Cortex of kidney (tissue), 1 donor: ENCODE measurements at places on chromosomes 2 and 18.

DNA sequence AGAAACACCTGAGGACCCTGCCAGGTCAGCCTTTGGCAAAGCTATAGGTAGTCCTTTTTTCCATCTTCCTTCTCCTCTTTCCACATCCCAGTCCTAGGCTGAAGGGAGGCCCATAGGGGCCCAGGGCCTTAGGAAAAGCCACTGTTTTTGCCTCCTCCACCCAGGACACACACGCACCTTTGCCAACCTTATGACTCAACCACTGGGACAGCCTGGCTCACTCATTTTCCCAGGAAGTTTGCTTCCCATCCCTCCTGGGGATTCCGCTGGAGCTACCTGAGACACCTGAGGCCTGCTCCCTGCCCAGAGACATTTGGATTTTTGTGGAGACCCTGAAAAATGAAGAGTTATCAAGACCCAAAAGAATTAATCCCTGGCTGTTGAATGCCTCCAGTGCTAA, 273.4 kb upstream of the SIX2 start:
- DNase-seq: no peak

- DNase-seq: no peak
Observed at GRCh38 chr2:71834796-71835195, 312.9 kb downstream of the CYP26B1 start.

DNA sequence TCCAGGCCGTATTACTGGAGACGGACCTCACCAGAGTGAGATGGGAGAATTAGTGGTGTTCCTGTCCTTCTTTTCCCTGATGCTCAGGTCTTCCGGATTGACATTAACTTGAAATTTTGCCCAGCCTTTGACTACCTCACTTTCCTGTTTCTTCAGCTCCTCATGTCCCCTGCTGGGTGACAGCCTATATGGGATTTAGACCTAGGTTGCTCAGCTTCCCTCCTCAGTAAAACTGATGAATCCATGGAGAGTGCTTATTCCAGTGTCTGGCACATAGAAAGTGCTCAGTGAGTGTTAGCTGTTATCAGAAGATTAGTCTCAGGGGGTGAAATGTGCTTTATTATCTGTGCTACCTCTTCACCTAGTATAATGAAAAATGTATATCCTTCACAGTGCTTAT, 30.0 kb downstream of the CRIM1 start:
- no peak for DNase-seq

GRCh38 chr18:74796841-74797576, 199.3 kb downstream of the ZNF407 start:
- DNase-seq: no peak

DNA sequence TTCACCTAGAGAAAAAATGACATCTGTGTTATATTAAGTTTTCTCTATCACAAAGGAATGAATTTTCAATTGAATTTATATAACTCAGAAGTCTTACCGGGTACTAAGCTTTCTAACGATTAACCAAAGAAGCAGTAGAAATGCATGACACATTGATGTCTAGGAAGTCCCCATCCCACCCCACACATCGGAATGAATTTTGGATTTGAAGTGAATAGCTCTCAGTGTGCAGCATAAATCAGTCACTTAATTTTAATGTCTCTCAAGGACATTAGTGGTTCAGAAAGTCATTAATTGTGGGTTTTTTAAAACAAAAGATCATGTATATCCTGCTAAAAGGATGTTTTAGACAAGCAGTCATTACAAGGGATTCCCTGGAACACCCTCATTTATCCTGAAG, 141.4 kb upstream of the PIEZO2 start:
- DNase-seq: no peak

- DNase-seq: no peak
Observed at GRCh38 chr2:75321599-75321922, 122.2 kb upstream of the TACR1 start.

DNA sequence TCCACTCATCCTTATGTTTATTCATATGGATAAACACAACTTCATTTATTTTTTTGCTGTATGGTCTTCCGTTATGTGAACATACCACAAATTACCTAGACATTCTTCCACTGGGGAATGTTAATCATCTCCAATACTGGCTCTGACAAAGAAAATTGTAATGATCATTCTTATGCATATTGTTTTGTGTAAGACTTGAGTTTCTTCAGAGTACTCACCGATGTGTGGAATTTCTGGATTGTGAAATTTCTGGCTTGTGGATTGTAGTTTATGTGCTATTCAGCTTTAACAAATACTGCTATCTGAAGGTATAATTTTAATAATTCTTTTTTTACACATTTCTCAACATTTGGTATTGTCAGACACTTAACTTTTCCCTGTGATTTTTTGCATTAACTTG, 212.2 kb upstream of the THUMPD2 start:
- DNase-seq: no peak

DNA sequence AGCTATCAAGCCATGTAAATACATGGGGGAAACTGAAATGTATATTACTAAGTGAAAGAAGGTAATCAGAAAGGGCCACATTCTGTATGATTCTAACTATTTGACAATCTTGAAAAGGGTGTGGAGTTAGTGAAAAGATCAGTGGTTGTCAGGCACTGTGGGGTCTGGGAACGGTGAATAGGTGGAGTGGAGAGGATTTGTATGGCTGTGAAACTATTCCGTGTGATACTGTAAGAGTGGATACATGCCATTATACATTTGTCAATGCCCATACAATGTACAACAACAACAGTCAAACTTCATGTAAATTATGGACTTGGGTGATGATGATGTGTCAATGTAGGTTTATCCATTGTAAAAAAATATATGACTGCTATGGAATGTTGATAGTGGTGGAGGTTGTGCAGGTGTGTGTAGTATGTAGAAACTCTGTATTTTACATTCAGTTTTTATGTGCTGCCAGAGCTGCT, 1116.2 kb downstream of the SUCLG1 start:
- DNase-seq: no peak

GRCh38 chr18:68314403-68314802, 400.5 kb downstream of the TMX3 start:
- DNase-seq: no peak

DNA sequence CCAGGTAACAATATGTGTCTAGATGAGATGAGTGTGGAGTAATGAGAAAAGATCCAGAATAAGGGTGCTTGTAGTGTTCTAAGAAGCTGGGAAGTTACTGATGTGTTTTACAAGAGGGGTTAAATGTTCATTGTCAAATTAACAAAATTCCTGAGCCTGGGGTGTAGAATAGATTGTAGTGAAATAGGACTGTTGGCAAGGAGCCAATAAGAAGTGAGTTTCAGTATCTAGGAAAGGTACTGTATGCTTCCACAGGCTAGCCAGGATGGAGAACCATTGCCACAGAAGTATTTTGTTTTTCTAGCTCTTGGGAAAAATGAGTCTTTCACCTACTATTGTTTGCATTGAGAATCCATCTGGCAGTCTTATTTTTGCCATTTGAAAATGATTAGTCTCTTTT, 10.5 kb downstream of the DOK6 start:
- DNase-seq: no peak

- DNase-seq: no peak
Observed at GRCh38 chr18:56121669-56122068, 516.7 kb downstream of the TXNL1 start.

DNA sequence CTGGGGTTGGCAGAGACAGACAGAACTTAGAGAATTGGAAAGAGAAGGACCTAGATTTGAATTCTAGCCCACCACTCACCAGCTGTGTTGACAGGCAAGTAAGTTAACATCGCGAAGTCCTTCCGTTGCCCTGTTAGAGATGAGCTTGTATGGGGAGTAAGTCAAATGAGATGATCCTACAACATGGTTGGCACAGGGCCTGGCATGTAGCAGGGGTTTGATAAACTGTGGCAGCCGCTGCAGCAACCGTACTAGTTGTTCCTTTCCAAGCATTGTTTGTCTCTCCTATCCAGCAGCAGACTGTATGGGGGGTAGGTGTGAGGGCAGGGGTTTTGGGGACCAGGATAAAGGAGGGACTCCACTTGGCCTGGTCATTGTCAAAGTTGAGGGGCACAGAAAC, 16.0 kb downstream of the TET3 start:
- no peak for DNase-seq

GRCh38 chr2:161165811-161166210, 5.6 kb downstream of the TANK start:
- no peak for DNase-seq

GRCh38 chr2:141048951-141049350, 1081.9 kb downstream of the LRP1B start:
- DNase-seq: no peak

GRCh38 chr18:49273241-49273880, 187.1 kb downstream of the DYM start:
- no peak for DNase-seq

- no peak for DNase-seq
Observed at GRCh38 chr18:7139409-7139808, 21.8 kb upstream of the LAMA1 start.

DNA sequence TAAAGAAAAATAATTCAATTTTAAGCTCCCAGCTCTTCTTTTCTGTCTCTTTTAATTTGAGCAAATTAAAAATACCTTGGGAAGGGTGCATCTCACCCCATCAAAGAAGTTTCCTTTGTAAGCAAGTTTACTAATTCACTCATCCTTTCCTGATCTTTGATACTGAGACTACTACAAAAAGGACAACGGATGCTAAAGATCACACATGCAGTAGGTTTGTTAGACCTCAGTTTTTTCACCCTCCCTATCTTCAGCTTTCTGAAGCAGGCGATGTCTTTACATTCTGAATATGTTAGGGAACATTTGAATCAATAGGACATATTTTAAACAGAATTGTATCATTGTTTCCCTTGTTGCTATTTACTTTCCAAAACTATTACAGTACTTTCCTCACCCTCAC, 6.0 kb upstream of the HNRNPLL start:
- DNase-seq: no peak

- DNase-seq: no peak
Observed at GRCh38 chr2:202450785-202451184, 74.7 kb downstream of the BMPR2 start.

DNA sequence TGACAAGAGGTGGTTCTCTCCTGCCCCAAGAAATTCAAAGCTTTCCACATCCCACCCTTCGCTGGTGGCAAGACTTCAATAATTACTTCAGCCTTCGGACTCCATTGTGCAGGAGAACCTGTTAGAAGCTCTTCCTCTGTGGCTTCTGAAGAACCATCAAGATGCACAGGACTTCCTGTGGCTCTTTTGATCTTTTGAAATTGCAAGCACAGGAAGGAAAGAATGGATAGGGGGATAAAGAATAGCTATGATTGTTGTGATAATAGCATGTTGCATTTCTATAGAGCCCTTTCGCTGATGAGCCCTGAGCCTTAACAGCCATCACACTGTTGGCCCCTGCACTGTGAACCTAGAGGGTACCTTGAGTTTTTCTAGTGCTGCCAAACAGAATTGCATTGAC, 7.4 kb downstream of the EPAS1 start:
- no peak for DNase-seq

GRCh38 chr2:71882949-71883472, 264.7 kb downstream of the CYP26B1 start:
- DNase-seq: no peak

DNA sequence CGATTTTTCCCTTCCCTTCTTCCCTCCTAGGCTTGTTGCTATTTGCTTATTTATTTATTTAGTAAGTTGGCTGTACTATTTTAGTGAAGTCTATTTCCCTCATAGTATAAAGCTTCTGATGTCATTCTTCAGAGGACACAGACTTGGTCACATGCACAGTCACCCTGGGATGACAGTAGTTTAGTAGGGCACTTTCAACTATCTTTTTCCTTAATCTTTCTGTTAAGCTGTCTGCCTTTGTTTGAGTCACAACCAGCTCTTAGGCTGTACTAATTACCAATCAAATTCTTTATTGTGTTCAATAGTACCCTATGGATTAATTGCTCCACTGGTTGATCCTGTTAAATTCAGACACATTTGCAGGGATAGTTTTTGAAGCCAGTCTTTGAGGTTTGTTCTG, 26.9 kb upstream of the RAB31 start:
- no peak for DNase-seq

DNA sequence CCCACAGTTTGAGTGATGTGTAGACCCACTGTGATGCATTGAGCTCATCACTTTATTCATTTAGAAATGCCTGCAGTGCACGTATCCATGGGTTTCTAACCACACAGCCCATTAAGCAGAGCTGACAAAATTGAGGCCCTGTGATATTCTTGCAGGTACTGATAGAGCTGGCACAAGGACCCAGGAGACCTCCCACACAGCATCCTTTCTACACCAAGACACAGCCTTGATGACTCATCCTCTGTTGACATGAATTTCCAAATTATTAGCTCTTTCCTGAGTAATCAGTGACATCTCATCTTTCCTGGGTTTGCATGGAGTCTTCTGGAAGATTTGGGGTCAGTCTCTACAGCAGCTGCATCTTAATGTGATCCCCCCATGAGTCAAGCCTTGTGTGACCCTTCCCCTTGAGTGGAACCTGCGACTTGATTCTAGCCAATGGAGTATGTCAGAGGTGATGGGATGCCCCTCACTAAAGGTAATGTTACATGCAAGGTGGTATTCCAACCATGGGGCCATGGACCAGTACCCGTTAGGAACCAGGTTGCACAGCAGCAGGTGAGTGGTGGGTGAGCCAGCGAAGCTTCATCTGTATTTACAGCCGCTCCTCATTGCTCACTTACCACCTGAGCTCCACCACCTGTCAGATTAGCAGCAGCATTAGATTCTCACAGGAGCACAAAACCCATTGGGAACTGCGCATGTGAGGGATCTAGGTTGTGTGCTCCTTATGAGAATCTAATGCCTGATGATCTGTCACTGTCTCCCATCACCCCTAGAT, 181.1 kb upstream of the ARL4C start:
- no peak for DNase-seq

DNA sequence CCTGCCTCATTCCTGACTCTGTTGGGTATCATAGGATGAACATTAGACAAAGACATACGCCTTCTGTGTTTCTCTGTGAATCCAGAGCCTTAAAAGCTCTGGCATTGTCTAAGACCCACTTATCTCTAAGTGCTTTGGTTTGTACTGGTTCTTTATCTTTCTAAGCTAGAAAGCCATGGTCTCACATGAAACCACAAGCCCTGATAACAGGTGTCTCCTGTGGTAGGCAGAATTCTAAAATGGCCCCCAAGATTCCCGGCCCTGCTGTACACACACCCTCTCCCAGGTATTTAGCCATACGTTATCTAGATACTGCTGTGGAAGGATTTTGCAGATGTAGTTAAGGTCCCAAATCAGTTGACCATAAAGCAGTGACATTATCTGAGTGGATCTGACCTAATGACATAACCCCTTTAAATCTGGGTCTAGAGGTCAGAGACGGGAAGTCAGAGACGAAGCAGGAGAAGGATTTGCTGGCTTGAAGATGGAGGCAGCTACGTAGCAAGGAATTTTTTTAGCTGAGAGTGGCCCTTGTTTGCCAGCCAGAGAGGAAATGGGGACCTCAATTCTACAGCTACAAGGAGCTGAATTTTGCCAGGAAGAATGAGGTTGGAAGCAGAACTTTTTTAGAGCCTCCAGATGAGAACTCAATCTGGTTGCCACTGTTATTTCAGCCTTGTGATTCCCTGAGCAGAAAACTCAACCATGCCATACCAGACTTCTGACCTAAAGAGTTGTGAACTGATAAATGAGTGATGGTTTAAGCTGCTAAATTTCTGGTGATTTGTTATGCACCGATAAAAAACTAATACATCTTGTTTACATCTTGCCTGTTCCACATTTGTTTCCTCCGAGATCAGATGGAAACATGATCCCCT, 186.7 kb downstream of the CAMKMT start:
- DNase-seq: no peak

GRCh38 chr2:84201158-84201557, 257.9 kb downstream of the SUCLG1 start:
- no peak for DNase-seq
